ENCODE measurements at places on chromosomes 7 and 10. TPM values are rescaled to one million over a fixed set of nuclear protein-coding genes. Genes with fewer than 3 reads are reported as not detected.

MLLT10 gene
- total RNA-seq, result 36.7 TPM

SMARCD3 gene
- 1.4 TPM for total RNA-seq

SYT15B gene
- total RNA-seq, result 0.18 TPM

DNA sequence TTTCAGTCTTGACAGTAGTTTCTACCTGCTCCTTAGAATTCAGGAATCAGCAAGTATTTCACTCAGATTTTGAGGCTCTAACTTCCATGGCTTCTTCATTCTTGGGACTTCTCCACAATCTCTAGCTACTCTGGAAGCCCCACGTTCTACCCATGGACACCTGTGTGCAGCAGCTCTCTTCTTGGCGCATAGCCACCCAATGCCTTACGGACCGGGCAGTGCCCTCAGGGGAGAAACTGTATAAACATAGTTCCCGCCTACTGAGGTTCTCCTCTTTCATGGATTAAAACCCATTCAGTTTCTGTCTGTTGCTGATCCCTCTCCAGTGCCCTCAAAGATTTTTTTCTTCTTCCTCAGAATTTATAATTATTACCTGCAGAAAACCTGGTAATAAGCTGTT, 177.1 kb downstream of the SORCS1 start:
- H3K4me1 ChIP-seq, result peaks cover 3% of the 10 kb centered on the region
- no peak overlapping the region for H3K27ac ChIP-seq
- no peak for DNase-seq

GRCh38 chr7:28580665-28581064, 168.3 kb downstream of the CREB5 start:
- no peaks in the 10 kb centered on the region for H3K4me1 ChIP-seq
- H3K27me3 ChIP-seq, result no peaks in the 10 kb centered on the region
- no peak overlapping the region for H3K4me3 ChIP-seq
- no peak for DNase-seq
